ENCODE measurements at places on chromosomes 6 and 20.

DNA sequence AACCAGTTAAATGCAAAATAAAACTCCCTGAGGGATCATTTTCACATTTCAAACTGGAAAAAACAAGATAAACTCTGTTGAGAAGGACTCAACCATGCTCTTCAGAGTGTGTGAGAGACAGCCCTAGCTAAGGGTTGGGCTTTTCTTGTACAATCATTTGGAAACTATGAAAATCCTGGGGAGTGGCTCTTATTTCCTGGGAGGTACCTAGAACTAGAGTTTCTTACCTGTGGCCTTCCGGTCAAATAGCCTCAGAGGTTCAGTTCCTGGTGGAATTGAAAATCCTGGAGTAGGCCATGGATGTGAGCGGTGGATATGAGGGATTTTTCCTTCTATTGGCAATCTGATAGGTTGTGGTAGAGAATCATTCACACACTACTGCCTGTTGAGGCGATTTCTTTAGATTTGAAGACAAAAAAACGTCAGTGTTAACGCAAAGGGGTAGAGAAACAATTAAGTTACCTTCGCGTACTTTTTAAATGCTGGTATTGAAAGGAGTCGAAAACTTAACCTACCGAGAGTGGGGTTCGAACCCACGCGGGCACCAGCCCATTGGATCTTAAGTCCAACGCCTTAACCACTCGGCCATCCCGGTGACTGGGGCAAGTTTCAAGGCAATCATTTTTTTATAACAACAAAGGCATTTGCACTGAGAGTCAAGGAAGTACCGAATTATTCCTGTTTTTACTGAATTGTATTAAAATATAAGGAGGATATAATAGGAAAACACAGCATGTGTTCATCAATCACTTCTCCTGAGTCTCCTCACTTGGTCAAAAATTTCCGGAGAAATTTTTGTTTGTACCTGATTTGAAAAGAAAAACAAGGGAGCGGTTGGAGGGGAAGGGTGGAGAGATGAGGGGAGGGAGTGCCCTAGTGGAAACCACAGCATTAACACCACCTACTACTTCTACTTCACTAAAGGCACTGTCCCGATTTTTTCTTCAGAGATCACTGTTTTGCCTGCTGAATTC lies 191.3 kb downstream of the OR2B2 start:
- DNase-seq = no peak

DNA sequence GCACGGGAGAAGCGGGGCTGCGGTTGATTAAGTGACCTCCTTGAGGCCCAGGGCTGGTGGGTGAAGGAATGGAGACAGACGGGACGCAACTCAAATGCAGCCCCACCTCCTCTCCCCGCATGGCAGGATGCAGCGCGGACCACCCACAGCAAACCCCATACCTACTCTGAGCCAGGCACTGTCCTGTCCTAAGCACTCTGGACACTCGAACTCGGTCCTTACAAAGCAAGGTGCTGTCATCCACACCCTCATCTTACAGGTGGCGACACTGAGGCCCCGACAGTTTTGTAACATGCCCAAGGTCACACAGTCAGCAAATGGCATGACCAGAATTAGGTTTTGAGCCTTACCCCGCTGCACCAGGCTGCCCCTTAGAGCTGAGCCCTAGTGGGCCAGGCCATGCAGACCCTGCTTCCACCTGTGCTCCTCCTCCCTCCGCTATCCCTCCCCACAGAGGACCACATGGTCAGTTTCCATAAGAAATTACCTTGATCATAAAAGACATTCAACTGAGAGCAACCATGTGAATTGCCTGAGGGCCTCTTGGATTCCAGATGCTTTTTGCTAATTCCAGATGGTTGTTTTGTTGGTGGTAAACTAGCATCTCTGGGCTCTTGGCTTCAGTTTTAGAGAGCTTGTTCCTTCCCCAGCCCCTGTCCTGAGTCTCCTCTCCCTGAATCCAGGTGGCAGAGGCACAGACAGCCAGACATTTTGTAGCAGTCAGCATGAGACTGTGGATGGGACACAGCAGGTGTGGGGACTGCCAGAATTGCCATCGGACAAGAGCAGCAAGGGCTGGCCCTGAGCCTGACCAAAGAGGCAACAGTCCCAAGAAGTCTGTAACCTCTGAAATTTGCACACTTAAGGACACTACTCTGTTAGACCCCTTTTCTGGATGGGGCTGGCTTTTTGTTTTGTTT lies 171.9 kb upstream of the PMEPA1 start:
- no peak for DNase-seq

DNA sequence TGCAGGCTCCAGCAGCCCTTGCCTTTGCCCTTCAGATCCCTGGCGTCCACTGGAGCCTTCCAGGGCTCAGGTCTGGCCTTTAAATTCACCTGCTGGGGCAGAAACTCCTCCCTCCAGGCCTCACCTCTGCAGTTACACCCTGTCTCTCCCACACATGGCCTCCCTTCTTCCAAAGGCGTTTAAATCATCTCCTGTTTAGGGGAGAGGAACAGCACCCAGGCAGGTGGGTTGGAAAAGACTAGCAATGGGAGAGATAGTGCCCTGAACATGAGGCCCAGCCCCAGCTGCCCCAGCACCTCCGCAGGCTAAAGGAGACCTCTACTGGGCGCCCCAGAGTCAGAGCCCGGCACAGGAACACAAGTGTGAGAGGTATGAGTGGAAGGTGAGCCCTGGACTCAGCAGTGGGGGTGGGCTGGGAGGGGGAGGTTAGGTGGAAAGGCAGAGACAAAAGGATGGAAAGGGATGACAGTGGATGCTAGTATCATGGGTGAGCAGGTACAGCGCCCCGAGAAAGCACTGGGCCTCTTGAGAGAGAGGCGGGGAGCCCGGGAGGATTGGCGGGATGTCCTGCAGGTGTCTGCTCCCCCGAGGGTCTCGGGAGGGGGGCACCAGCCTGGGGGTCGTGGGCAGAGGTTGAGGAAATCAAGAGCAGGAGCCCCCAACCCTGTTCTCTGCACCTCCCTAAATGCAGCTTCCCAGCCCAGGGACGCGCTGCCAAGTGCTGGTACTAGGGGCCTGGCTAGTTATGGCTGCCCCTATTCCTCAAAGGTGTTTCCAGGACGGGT lies at the start of gene CST9:
CST9 (minus strand) TSS at position 51 of the 785 bp plus-strand sequence. CDS start 53 bp downstream, outside the sequence.
- no peak for DNase-seq

- DNase-seq = no peak
These were observed 166.6 kb upstream of the AKAP12 start for GRCh38 chr6:151073146-151073545.

- no peak for DNase-seq
These were observed 31.2 kb upstream of the PDE7B start for GRCh38 chr6:135820340-135820739.

DNA sequence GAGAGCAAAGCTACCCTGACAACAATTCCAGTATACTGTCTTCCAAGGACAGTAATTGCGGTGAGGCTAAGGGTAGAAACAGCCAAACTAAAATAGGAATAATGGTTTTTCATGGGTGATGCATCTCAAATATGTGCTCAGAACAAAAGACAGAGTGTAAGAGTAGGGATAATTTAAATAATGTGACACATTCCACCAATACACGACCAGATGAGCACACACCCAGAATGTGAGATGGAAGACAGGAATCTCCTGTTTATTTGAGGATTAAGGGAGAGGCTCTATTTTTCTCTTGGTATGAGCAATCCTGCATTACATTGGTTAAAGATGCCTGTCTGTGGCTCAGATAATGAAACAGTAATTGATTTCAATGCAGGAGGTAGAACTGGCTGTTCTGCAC lies 292.9 kb upstream of the ZFP64 start:
- no peak for DNase-seq

All from stimulated activated CD4-positive, alpha-beta T cell treated with anti-CD3 and anti-CD28 coated beads, Interleukin-1b, Interleukin-23, amount 100 ng/mL, for 1 hour (primary cell).